ENCODE measurements at places on chromosomes 16 and 17. TPM values are rescaled to one million over a fixed set of nuclear protein-coding genes. Genes with fewer than 3 reads are reported as not detected.

Gene SRL
- 466 TPM for total RNA-seq

Gene SOX9
- total RNA-seq: 7.0 TPM

Gene CDRT15
- not detected for total RNA-seq

Gene XYLT1
- 31.3 TPM for total RNA-seq

Gene PMM2
- total RNA-seq: 14.5 TPM
